ENCODE measurements at places on chromosomes 5 and 9. TPM values are rescaled to one million over a fixed set of nuclear protein-coding genes. Genes with fewer than 3 reads are reported as not detected.

DNA sequence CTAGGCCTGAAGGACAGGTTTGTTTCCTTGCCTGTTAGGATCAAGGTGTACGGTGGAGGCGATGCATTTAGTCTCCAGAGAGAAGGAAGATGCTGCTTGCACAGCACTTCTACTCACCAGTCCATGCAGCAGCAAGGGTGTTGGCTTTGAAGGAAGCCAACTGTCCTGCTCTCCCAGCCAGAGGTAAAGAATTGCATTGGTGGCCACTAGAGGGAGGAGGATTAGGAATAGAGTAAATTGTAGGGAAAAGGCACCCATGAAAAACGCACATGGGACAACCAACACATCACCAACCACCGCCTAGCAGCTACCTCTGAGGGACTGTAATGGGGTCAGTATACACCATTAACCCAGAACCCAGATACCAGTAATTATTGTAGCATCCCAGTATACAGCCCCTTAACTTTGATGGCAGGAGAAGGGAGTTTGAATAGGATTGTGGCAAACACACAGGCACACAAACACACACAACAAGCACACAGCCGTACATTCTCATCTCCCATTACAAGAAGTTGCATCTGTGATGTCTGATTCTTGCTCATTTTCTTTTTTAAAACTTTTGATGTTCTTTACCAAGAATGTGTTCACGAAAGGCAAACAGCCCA lies 267.7 kb downstream of the ADAMTS6 start:
- no peaks in the 10 kb centered on the region for H3K36me3 ChIP-seq
- H3K4me1 ChIP-seq = no peaks in the 10 kb centered on the region
- H3K27me3 ChIP-seq = no peaks in the 10 kb centered on the region
- no peak overlapping the region for H3K27ac ChIP-seq
- no peak overlapping the region for H3K4me3 ChIP-seq

- H3K36me3 ChIP-seq = no peaks in the 10 kb centered on the region
- no peak for DNase-seq
- no peaks in the 10 kb centered on the region for H3K4me1 ChIP-seq
- no peak overlapping the region for H3K27ac ChIP-seq
- no peaks in the 10 kb centered on the region for H3K27me3 ChIP-seq
- H3K4me3 ChIP-seq = no peak overlapping the region
Measured at GRCh38 chr5:92518318-92518904, 1062.6 kb downstream of the NR2F1-AS1 start.

- no peaks in the 10 kb centered on the region for H3K27me3 ChIP-seq
- H3K27ac ChIP-seq = no peak overlapping the region
- no peak overlapping the region for H3K4me3 ChIP-seq
Measured at GRCh38 chr5:133467826-133468463, 144.4 kb downstream of the FSTL4 start.

GRCh38 chr5:128406803-128407202 lies 131.2 kb downstream of the FBN2 start:
- no peaks in the 10 kb centered on the region for H3K36me3 ChIP-seq
- no peak overlapping the region for H3K27ac ChIP-seq
- no peak for DNase-seq
- H3K4me3 ChIP-seq = no peak overlapping the region

- DNase-seq = no peak
- H3K27me3 ChIP-seq = no peaks in the 10 kb centered on the region
- no peak overlapping the region for H3K4me3 ChIP-seq
- no peaks in the 10 kb centered on the region for H3K36me3 ChIP-seq
- H3K27ac ChIP-seq = no peak overlapping the region
- peaks cover 31% of the 10 kb centered on the region for H3K4me1 ChIP-seq
Measured at GRCh38 chr5:124647352-124647751, 99.1 kb downstream of the ZNF608 start.

GRCh38 chr9:91200692-91201336 lies 160.9 kb downstream of the AUH start:
- DNase-seq = no peak
- no peak overlapping the region for H3K4me3 ChIP-seq
- H3K36me3 ChIP-seq = no peaks in the 10 kb centered on the region
- peaks cover 34% of the 10 kb centered on the region for H3K4me1 ChIP-seq
- H3K27me3 ChIP-seq = no peaks in the 10 kb centered on the region

GRCh38 chr9:31556667-31557463 lies 827.6 kb upstream of the ACO1 start:
- H3K4me3 ChIP-seq = no peak overlapping the region
- DNase-seq = no peak
- no peaks in the 10 kb centered on the region for H3K36me3 ChIP-seq
- H3K27ac ChIP-seq = no peak overlapping the region

DNA sequence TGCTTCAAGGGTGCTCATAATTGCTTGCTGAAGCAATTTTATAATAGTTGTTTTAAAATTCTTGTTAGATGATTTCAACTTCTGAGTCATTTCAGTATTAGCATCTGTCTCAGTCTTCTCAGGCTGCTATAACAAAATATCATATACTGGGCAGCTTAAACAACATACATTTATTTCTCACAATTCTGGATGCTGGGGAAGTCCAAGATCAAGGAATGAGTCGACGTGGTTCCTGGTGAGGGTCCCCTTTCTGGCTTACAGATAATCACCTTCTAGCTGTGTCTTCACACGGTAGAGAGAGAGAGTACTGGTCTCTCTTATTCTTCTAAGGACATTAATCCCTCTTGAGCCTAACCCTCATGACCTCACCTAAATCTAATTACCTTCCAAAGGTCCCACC lies 160.4 kb downstream of the SIL1 start:
- H3K27ac ChIP-seq = no peak overlapping the region
- H3K27me3 ChIP-seq = no peaks in the 10 kb centered on the region
- no peak for DNase-seq
- H3K4me3 ChIP-seq = no peak overlapping the region
- H3K4me1 ChIP-seq = no peaks in the 10 kb centered on the region

- no peak overlapping the region for H3K4me3 ChIP-seq
- H3K4me1 ChIP-seq = no peaks in the 10 kb centered on the region
- H3K27ac ChIP-seq = no peak overlapping the region
- H3K36me3 ChIP-seq = no peaks in the 10 kb centered on the region
- H3K27me3 ChIP-seq = no peaks in the 10 kb centered on the region
- DNase-seq = no peak
Measured at GRCh38 chr9:118871531-118871930, 497.7 kb downstream of the BRINP1 start.

DNA sequence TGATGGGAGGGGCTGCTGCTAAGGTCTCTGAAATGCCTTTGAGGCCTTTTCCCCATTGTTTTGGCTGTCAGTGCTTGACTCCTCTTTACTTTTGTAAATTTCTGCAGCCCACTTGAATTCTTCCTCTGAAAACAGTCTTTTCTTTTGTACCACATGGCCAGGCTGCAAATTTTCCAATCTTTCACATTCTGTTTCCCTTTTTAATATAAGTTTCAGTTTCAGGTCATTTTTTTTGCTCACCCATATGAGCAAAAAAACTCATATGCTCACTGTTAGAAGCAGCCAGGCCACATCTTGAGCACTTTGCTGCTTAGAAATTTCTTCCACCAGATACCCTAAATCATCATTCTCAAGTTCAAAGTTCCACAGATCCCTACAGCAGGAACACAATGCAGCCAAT lies 234.6 kb upstream of the ADRA1B start:
- no peak for DNase-seq
- H3K27me3 ChIP-seq = no peaks in the 10 kb centered on the region
- no peaks in the 10 kb centered on the region for H3K36me3 ChIP-seq
- H3K4me1 ChIP-seq = no peaks in the 10 kb centered on the region

DNA sequence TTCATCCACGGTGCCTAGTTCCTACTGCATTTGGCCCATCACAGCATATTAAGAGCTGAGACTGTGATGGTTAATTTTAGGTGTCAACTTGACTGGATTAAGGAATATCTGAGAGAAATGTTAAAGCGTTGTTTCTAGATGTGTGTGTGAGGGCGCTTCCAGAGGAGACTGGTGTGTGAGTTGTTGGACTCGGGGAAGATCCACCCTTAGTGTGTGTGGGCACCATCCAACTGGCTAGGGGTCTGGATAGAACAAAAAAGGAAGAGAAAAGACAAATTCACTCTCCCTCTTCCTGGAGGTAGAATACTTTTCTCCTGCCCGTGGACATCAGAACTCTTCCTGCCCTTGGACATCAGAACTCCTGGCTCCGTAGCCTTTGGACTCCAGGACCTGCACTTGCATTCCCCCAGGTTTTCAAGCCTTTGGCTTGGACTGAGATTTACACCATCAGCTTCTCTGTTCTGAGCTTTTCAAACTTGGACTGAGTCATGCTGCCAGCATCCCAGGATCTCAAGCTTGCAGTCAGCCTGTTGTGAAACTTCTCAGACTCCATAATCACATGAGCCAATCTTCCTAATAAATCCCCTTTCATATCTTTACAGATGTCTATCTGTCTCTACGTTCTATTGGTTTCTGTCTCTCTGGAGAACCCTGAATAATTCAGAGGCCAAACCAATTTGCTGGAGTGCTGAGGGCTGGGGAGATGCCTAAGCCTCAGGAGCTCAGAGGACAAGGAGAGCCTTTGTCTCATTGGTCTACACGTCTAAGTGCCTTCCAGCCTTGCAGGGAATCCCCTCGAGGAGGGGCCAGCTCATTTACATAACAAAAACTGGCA lies 164.5 kb downstream of the DCP2 start:
- H3K27ac ChIP-seq = peak overlapping the region; percentile 36
- H3K4me3 ChIP-seq = no peak overlapping the region
- DNase-seq = no peak
- no peaks in the 10 kb centered on the region for H3K36me3 ChIP-seq
- H3K27me3 ChIP-seq = no peaks in the 10 kb centered on the region
- peaks cover 22% of the 10 kb centered on the region for H3K4me1 ChIP-seq

DNA sequence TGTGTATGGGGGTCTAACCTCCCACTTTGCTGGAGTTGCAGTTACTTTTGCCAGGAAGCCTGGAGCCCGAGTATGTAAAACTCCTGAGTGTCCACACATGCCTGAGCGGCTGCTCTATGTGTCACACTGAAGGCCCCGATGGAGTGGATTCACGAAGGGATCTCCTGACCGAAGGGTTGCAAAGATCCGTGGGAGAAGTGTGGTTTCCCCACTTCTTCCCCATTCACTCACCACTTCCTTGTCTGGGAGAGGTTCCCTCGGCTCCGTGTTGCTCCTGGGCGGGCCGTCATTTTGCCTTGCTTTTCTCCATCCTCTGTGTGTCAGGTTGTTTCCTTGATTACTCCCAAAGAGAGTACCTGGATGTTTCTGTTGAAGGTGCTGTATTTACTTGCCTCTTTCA lies 16.2 kb upstream of the IL3 start:
- H3K36me3 ChIP-seq = no peaks in the 10 kb centered on the region
- H3K27me3 ChIP-seq = no peaks in the 10 kb centered on the region
- H3K4me1 ChIP-seq = no peaks in the 10 kb centered on the region
- DNase-seq = no peak

- no peaks in the 10 kb centered on the region for H3K36me3 ChIP-seq
- no peaks in the 10 kb centered on the region for H3K27me3 ChIP-seq
- no peak overlapping the region for H3K27ac ChIP-seq
- peaks cover 12% of the 10 kb centered on the region for H3K4me1 ChIP-seq
- no peak overlapping the region for H3K4me3 ChIP-seq
Measured at GRCh38 chr5:35129921-35130485, 82.3 kb upstream of the AGXT2 start.

- H3K4me1 ChIP-seq = no peaks in the 10 kb centered on the region
- no peak for DNase-seq
- no peaks in the 10 kb centered on the region for H3K36me3 ChIP-seq
- H3K27me3 ChIP-seq = no peaks in the 10 kb centered on the region
- H3K27ac ChIP-seq = no peak overlapping the region
Measured at GRCh38 chr5:71011194-71011792, 13.8 kb downstream of the NAIP start.

- no peaks in the 10 kb centered on the region for H3K36me3 ChIP-seq
- no peak overlapping the region for H3K4me3 ChIP-seq
- H3K27me3 ChIP-seq = no peaks in the 10 kb centered on the region
- DNase-seq = no peak
Measured at GRCh38 chr5:147621016-147621415, 111.1 kb upstream of the DPYSL3 start.

DNA sequence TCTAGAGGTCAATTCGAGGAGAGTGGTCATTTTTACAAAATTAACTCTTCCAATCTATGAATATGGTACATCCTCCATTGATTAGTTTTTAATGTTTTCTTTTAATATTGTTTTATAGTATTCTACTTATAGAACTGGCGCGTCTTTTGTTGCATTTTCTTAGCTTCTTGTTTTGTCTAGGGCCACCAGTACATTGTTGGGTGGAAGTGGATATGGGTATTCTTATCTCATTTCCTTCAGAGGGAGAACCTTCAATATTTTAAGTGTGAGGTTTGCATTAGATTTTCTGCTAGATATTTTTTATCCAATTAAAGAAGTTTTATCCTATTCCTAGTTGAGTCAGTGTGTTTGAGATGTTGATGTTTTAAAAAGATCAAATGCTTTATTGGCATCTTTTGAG lies 69.8 kb downstream of the RPS23 start:
- no peaks in the 10 kb centered on the region for H3K27me3 ChIP-seq
- no peak overlapping the region for H3K4me3 ChIP-seq
- no peak for DNase-seq
- H3K4me1 ChIP-seq = no peaks in the 10 kb centered on the region
- no peak overlapping the region for H3K27ac ChIP-seq

- H3K4me1 ChIP-seq = no peaks in the 10 kb centered on the region
Measured at GRCh38 chr5:98105681-98106080, 667.8 kb upstream of the RGMB start.

DNA sequence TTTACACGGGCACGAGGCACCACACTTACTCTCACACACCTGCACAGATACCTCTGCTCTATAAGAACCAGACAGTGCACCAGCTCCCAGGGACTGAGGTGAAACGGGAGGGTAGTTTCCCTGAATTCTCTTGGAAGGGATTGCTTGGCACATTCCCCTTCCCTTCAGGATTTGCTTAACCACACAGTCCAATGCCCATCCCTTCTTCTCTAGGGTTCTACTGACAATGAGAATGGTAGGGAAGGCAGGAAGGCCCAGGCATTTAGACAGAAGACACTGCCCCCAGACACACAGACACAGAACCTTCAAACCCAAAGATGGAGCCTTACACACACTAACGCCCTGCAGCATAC lies 704 bp upstream of the LHX6 start:
- H3K4me3 ChIP-seq = no peak overlapping the region
- H3K36me3 ChIP-seq = no peaks in the 10 kb centered on the region
- DNase-seq = no peak
- H3K4me1 ChIP-seq = peaks cover 34% of the 10 kb centered on the region
- H3K27me3 ChIP-seq = peaks cover 32% of the 10 kb centered on the region
- H3K27ac ChIP-seq = no peak overlapping the region

GRCh38 chr9:74025402-74025925 lies 471.7 kb upstream of the RORB start:
- H3K27ac ChIP-seq = no peak overlapping the region
- H3K4me1 ChIP-seq = no peaks in the 10 kb centered on the region
- no peak for DNase-seq
- H3K27me3 ChIP-seq = no peaks in the 10 kb centered on the region
- H3K4me3 ChIP-seq = no peak overlapping the region
- H3K36me3 ChIP-seq = no peaks in the 10 kb centered on the region

The PTCH1 gene
- 14.2 TPM for total RNA-seq

The SLC23A1 gene
- total RNA-seq = not detected

The PCDHGA9 gene
- 8.8 TPM for total RNA-seq

The GAPVD1 gene
- total RNA-seq = 54.8 TPM

The RUSC2 gene
- total RNA-seq = 18.9 TPM

The KCNV2 gene
- total RNA-seq = not detected

The PDZD2 gene
- 42.7 TPM for total RNA-seq

The EMB gene
- 10.1 TPM for total RNA-seq

The SPINK1 gene
- total RNA-seq = not detected

The CCDC171 gene
- 2.9 TPM for total RNA-seq

The MAMDC2 gene
- total RNA-seq = 38.5 TPM

The SLC25A48 gene
- 0.49 TPM for total RNA-seq

The MOB3B gene
- total RNA-seq = 11.0 TPM

The PDGFRB gene
- 173 TPM for total RNA-seq

The GMCL2 gene
- total RNA-seq = not detected

The SLC22A4 gene
- 1.7 TPM for total RNA-seq

The ZNF300 gene
- 2.7 TPM for total RNA-seq

The PTGDS gene
- total RNA-seq = 301 TPM

The FOXD4L4 gene
- total RNA-seq = not detected

The CCDC69 gene
- 84.5 TPM for total RNA-seq

The SOX30 gene
- total RNA-seq = not detected
